ENCODE measurements at places on chromosomes 16 and 17.
A peak's percentile ranks its signal among the peaks of the same experiment; 100 is the strongest.

DNA sequence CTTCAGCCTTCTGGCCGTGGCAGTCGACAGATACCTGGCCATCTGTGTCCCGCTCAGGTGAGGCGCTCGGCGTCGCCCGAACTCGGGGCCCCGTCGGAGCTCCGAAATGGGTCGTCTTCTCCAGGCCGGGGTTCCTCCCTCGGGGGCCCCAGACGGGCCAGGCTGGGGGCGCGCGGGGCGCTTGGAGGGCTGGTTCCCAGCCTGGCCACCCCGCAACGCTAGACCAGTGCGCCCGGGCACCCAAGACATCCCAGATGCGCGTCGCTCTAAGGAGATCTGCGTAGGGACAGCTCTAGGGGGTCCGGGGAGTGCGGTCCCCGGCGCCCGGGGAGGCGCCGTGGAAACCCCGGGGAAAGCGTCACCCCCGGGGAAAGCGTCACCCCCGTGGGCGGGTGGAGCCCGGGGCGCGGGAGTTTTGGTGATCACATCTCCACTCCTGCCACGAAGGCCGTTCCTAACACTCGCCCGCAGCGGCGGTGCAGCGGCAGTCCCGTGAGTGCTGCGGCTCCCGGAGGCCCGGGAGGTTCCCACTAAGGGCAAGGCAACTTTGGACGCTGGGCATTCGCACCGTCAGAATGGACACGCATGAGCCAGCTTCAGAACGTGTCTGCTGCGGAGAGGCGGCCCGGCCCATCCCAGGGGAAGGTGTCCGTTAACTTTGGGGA lies 729 bp downstream of the ADORA2B start:
- no peak for DNase-seq

GRCh38 chr17:64781014-64781756 lies 119.1 kb upstream of the SMURF2 start:
- no peak for DNase-seq

- no peak for DNase-seq
These were observed 170.4 kb downstream of the IRX3 start for GRCh38 chr16:54116124-54116655.

DNA sequence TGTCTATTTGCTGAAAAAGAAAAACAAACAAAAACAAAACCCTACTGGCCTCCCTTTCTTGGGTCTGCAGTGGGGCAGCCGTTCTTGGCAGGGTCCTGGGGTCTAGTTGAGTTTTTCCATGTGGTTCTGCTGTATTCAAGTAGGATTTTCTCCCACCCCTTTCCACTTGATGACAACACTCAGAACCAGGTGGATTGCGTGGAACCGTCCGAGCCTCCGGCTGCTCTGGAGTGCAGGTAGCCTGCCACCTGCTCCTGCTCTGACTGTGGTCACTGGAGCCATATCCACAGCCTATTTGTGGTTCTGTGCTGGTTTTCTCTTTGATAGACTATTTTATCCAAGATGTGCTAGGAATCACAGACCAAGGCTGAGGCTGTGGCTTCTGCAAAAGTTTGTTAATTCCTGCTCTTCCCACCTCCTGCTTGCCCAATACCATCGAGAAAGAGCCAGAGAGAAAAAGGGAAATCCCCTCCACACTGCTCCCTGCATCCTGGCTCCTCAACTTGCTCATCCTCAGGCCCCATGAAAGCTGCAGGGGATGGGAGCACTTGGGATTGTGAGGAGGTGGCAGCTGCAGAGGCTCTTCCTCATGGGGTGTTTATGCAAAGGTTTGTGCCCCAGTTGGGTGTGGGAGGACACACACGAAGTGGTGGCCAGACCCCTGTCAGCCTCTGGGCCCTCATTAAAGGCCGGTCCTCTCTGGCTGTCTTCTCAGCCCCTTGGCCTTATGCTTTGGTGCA lies 377.8 kb upstream of the TNRC6C start:
- no peak for DNase-seq

- no peak for DNase-seq
These were observed 290 bp downstream of the TLCD1 start for GRCh38 chr17:28725660-28726225.

DNA sequence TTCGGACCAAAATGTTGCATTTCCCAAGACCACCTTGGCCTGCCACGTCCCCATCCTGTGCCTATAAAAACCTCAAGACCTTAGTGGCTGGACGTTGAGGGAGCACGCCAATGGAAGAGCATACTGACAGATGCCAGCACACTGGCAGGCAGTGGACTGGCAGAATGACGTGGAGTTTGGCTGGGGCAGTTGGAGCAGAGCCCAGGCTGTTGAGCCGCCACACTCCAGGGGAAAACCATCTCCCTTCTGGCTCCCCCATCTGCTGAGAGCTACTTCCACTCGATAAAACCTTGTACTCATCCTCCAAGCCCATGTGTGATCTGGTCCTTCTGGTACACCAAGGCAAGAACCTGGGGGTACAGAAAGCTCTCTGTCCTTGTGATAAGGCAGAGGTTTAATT lies 494.1 kb downstream of the CDH11 start:
- no peak for DNase-seq

GRCh38 chr16:64459821-64460220 lies 662.0 kb downstream of the CDH11 start:
- no peak for DNase-seq

DNA sequence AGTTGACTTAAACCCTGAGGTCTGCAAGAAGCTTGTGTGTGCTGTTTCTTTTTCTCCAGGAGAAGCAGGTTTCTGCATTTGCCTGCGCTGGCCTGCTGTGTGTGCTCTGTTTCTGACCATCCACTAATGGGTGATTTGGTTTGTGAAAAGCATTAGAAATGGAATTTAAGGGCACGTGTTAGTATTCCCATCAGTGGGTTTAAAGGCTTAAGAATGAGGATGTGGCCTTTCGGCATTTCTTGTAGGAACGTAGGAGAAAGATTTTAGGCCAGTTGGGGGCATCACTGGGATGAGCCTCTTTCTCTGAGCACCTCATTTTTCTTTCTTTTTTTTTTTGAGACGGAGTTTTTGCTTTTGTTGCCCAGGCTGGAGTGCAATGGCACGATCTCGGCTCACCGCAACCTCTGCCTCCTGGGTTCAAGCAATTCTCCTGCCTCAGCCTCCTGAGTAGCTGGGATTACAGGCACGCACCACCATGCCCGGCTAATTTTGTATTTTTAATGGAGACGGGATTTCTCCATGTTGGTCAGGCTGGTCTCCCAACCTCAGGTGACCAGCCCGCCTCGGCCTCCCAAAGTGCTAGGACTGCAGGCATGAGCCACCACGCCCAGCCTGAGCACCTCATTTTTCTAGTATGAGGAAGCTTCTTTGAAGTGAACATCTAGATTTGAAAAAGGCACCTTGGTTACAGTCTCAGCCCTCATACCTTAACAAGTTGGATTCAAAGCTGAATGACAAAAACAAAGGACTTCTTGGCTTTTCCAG lies 110.3 kb downstream of the BANP start:
- no peak for DNase-seq

DNA sequence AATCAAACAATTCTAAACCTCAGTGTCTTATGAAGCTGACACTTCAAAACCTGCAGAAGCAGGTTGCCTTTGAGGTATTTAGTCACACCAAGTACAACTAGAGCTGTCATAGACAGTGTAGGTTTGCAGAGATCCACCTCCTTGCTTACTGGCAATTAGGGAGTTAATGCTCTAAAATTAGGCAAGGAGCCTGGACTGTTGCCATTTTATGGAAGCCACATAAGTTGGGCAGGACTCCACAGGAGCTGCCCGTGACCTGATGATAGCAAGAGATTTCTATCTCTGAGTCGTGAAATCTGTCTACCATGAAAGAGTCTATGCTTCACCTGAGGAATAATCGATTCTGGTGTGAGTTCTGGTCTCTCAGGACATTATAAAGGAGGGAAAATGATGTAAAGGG lies 8.9 kb downstream of the EME1 start:
- DNase-seq = no peak

- peak; percentile 7 for DNase-seq
These were observed 1.7 kb downstream of the CRAMP1 start for GRCh38 chr16:1613728-1614455.

DNA sequence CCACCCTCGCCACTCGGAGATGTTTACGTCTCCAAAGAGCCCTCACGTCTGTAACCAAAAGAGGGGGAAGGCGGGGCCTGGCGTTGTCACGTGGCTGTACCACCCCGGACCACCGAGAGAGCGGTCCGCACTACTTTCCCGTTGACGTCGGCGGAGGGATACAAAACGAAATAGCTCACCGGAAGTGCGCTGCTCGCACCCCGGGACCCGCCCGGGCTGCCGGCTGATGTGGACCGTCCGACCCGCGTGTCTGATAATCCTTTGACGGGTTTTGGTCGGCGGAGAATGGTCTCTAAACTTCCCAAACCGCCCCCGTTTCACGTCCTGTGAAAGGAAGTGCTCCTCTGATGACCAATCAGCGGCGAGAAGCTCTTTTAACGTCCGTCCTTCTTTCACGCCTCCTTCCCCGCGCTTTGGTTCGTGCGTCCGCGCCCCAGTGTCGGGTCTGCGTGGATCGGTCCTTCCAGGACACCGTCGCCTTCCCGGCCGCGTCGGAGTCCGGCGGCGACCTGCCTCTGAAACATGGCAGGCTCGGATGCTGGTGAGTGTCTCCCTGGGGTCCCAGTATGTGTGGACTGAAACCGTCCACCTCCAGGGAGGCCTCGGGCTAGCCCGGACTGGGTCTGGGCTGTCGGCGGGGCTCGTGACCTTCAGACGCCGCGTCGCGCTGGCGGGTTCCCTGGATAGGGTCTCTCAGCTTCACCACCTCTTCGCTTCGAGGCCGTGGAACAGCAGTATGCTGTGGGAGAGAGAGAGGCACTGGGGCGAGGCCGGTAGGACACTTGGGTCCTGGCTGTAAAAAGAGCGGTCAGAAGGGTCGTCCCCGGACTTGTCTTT lies at the start of gene CEP95:
TSS of gene CEP95 (plus strand) at position 402 of the 837 bp plus-strand sequence. CDS start at position 523, 121 bp downstream.
- no peak for DNase-seq

GRCh38 chr16:52932321-52932720 lies 120.4 kb downstream of the CHD9NB start:
- no peak for DNase-seq

DNA sequence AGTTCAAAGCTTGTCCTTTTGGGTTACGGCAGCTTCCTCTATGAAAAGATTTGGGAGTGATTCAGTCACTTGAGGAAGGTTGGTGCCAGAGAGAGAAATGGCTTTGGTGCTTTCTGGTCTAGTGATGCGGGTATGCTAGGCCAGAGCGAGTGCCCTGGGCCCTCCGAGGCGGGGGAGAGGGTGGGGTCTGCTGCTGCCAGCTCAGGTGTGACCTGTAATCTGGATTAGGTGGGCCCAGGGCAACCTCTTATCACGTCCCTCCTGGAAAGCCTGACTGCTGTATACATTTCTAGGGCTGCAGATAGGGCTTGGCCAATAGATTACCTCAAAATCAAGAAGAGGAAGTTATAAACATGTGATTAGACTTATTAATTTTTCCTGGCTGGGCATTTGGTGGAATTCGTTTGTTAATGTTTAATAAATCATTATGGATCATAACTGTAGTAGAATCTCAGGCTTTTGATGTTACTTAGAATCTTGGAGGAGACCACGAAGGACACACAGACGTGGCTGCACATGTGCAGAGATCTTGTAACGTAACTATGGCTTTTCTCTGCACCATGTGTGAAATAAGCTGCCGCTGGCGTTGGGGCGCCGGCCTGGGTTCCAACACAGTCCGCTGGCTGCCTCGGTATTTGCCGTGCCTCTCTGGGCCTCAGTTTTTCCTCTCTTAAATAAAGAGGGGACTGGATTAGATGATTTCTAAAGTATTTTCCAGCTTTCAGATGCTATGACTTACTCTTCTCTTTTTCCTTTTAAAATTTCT lies 1.2 kb downstream of the IRF8 start:
- peak; percentile 40 for DNase-seq

DNA sequence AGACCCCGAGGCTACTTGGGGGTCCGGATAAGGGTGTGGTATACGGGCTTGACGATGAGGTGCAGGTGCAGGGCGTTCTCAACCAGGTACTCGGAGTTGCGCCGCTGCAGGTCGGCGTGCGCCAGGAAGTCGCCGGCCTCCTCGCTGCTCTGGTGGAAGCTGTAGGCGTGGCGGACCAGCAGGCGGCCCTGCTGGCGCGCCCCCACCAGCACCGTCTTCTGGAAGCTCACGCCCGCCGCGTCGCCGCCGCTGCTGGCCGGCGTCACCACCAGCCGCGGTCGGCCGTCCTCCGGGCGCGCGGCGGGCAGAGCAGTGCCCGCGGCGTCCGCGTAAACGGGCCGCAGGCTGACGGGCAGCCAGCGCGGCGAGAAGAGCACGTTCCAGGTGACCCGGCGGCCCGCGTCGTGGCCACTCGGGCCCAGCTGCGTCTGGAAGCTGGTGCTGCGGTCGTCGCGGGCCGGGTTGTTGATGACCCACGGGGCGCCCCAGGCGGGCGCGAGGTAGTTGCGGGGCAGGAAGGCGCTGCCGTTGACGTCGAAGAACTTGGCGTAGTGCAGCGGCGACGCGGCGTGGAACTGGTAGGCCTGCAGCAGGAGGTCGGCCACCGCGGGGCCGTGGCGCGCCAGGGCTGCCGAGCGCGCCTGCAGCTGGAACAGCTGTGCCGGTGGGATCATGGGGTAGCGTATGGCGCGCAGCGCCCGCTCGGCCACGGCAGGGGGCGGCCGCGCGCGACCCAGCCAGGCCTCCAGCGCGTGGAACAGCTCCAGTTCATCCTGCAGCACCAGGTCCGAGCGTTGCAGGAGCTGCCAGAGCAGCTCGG lies 4.8 kb downstream of the BTBD17 start:
- no peak for DNase-seq

DNA sequence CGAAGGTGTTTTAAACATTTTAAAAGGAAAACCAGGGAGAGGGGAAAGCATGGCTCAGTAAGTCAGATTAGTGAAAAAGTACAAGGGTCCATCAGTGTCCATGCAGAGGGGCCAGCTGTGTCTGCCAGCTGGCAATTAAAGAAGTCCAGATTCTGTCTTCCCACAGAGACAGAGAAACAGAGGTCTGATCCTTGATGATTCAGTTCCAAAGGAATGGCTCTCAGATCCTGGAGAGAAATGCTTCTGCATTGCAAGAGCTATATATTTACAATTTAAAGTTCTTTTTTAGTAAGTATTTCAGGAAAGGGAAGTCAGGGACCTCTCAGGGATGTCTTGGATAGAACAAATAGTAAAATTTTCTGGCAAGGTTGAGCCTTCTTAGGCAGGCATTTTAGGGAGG lies 56.2 kb downstream of the HSD17B2 start:
- no peak for DNase-seq

DNA sequence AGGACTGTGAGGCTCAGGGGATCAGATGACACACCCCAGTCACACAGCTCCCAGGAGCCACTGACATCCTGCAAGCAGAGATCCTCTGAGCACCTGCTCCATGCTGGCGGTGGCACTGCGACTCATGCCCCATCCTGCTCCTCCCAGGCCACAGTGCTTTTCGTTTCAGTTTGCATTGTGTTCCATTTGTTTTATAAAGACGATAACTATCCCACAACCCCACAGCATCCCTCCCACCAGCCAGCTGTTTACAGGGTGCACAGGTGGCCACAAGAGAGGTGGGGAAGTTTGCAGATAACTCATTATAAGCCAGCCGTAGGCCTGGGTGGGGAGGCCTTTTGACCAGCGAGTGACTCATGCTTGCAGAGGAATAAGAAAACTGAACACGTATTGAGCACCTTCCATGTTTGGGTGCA lies 28.2 kb downstream of the BCO1 start:
- DNase-seq = no peak
